ENCODE measurements at places on chromosomes 7 and 10. TPM values are rescaled to one million over a fixed set of nuclear protein-coding genes. Genes with fewer than 3 reads are reported as not detected.

DNA sequence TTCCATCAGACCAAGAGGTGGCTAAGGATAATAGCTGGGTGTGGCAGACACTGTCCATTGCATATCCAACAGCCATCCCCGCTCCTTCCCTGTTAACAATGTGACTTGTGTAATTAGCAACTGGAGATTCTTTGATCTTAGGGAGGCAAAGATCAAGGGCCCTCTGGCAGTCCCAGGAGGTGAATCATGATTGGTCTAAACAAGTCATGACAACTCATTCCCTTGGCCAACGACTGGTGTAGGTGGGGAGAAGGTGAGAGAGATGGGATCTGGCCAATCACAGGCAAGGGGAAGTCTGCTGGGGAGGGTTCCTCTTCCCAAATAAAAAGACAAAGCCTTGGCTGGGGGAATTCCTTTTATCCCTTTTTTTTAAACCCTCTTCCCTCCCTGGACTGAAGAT is 46.2 kb upstream of the COMTD1 start:
- no peak for DNase-seq

DNA sequence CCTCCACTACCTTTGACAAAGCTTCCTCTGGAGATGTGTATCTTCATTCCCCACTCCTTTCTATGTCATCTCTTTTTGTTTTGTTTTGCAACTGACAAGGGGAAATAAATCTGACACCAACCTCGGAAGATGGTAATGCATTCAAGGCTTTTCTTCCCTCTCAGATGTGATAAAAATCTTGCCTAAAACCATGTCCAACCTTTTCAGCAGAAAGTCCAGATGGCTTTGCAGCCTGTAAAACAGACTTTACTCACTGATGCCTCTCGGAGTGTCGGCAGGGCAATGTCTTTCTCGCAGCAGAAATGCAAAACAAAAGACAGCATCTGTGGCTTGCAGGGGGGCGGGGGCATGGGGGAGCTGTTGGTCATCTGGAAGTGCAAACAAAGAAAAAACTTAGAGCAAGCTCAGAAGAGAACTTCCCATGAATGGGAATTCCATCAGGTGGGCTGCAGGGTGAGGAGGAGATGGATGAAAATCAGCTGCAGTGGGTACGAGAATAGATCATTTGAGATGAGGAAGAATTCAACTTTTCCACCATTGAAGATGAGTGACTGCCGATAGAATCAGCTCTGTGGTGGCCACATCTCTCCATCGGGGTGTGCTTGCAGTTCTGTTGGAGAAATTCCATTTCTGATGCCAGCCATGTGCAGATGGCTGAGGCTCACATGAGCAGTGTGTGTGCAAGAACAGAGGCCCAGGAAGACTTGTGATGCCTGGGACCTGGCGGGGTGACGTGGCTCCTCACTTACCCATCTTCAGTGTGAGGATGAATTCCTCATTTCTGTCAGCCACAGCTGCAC is 237.7 kb downstream of the WDR37 start:
- no peak for DNase-seq

DNA sequence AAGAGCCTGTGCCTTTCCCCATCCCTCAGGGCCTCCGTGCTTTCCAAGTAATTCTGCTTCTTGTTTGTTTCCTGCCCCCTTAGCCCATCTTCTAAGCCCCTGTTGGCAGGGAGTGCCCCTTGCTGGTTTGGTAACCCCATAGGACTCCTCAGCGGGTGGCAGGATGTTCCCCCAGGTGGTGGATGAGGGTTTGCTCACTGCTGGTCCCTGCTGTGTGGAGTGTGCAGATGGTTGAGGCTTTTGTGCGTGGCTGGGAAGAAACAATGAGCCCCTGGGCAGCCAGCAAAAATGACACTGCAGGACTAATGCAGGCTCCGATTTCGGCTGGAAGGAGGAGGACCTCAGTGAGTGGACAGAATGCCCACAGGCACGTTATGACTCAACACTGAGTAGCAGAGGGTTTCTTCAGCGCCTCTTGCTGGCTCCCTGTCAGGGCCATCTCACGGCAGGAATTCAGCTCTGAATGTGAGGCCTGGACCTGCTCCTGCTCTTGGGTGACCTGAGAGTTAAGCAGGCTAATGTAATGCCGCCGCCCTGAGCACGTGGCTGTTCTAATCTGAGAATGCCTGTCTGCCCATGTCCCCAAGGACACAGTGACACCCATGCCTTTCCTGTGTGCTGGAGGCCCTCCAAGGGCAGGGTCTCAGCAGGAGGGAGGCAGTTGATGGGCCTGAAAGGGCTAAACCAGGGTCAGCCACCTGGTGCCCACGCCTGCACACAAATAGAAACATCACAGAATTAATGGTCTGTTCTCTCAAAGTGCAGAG is 16.6 kb downstream of the BAG3 start:
- no peak for DNase-seq

DNA sequence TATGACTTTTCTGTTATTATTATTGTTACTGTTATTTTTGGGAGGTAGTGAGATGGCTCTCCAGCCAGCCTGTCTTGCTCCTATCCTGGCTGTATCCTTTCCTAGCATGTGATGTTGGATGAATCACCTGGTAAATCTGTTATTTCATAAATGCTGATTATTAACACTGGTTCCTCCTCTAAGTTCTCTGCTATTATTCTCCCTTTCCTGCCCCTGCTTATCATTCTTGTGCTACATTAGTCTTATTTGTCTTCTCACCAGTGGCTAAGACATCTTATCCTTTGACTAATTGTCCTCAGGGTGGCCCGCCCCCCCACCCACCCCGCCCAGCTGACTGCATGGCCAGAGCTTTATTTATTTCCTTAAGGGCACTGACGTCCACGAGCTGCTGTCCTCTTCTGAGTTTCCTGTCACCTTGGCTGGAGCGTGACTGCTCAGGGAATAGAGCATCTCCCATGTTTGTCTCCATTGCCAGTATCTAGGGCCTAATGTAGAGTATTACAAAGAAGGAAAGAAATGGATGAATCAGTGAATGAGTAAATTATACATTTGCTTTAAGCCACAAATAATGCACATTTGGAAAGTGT is 110.1 kb upstream of the KLF6 start:
- no peak for DNase-seq

- no peak for DNase-seq
These were observed 142.5 kb upstream of the RET start for GRCh38 chr10:42934351-42934811.

GRCh38 chr7:76086070-76086469 is 38.2 kb downstream of the MDH2 start:
- no peak for DNase-seq

GRCh38 chr10:64573623-64574325 is 1052.6 kb downstream of the REEP3 start:
- DNase-seq = no peak

GRCh38 chr7:119959811-119960210 is 313.2 kb upstream of the KCND2 start:
- DNase-seq = no peak

DNA sequence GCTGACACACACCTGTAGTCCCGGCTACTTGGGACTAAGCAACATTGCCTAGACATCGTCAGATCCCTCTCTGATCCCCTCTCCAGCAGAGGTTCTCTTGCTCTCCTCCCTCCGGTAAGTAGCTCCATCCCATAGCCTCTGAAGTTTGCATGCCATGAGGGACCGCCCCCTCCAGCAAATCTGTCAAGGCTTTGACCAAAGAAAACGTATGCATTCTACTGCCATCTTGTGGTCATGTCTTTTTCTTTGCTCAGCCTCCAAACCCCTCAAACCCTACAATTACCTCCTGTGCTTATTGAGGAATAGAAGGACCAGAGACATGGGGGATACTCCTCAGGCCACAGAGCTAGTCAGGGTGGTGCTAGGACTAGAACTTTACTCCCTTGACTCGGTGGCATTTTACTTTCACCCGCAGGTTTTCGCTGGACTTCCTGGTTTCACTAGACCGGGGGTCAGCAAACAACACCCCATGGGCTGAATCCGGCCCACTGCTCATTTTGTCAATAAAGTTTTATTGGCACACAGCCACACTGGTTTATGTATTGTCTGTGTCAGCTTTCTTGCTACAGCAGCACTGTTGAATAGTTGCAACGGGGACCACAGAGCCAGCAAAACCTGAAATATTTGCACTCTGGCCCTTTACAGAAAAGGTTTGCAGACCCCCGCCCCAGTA is 202.6 kb upstream of the FOXK1 start:
- peak; percentile 35 for DNase-seq

DNA sequence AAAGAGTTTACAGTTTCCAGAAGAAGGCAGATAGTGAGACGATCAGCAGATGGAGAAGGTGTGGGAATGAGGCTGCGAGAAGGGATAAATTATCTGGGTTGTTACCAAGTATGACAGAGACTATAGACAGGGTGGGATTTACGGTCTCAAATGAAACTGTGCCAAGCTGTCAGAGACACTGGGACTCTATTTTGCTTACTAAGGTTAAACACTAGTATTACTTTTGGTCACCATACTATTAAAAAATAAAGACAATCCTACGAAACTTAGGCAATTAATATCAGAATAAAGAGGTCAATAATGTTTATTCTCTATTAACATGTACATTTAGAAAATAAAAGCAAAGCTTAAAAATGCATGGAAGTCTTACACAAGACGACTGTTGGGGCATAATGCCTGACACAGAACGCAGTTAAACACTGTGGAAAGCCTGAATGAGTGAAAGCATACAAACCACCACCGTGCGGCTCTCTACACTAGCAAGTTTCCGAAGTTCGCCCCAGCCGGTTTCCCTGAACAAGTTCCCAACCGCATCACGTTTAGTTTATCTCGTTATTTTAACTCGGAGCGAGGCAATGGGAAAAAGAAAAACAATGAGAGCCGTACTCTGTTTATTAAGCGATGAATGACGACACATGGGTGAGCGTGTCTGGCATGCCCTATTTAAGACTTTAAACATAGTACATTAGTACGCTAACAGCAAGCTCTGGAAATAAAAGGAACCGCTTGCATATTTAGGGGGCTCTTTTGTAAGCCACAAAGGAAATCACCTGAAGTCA is 909 bp upstream of the CC2D2B start:
- DNase-seq = peak; percentile 61

- no peak for DNase-seq
These were observed 205.2 kb upstream of the PDE1C start for GRCh38 chr7:32275216-32276009.

GRCh38 chr10:106515206-106515790 is 649.2 kb downstream of the SORCS1 start:
- DNase-seq = no peak

GRCh38 chr7:128891110-128891941 is 19.2 kb downstream of the KCP start:
- DNase-seq = no peak

GRCh38 chr7:140403878-140404564 is at the start of gene RAB19:
Gene RAB19 (plus strand): TSS chr7:140404058. CDS start chr7:140407647, 3,589 bp downstream.
- DNase-seq = peak; percentile 66

- peak; percentile 40 for DNase-seq
These were observed 137.8 kb downstream of the MAPK8 start for GRCh38 chr10:48444266-48444665.

SYT15B gene
- not detected for total RNA-seq

LRIT1 gene
- total RNA-seq = not detected

OR13A1 gene
- not detected for total RNA-seq

PLPP4 gene
- total RNA-seq = 0.37 TPM

EBLN1 gene
- total RNA-seq = not detected

ZNF107 gene
- 1.4 TPM for total RNA-seq
